ENCODE measurements at places on chromosomes 7 and 10.

DNA sequence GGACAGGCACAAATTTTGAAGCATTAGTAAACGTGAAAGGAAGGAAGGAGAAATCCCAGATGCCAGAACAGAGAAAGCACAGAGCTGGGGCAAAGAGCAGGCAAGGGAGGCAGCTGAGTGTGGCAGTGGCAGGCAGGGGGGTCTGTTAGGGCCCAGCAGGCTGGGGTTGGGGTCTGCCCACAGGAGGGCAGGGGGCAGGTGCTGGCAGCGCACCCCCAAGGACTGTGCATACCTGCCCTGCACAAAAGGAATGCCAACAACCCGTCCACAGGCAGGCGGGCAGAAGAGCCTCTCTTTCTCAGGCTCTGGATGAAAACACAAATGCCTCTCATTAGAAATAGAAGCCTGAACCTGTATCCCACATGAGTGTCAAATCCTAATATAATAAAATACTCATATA is 552.3 kb downstream of the PTPRN2 start:
- no peak for DNase-seq

DNA sequence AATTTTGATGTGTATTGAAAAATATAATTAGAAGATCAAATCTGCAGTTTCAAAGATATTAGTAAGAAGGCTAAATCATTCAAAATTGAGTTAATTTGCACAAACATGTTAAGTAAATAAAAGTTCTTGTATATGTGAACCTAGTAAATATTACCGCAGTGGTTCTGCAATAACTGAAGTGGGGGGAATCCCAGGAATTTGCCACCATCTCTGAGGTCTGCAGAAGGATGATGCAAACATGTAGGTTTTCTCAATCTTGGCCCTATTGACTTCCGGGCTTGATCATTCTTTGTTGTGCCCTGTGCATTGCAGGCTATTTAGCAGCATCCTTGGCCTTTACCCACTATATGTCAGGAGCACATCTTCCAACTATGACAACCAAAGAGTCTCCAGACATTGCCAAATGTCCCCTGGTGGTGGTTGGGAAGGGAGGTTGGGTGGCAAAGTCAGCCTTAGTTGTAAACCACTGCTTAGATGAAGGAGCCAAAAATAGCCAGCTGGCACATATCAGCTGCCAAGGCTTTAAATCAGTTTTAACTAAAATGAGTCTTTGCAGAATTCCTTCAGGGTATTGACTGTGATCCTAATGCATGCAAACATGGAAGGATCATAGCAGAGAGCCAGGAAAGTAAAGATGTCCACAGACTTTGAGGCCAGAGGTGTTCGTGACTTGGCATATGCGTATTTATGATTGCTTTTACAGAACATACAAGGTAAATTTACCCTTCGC is 146.3 kb downstream of the TRIL start:
- DNase-seq, result no peak

DNA sequence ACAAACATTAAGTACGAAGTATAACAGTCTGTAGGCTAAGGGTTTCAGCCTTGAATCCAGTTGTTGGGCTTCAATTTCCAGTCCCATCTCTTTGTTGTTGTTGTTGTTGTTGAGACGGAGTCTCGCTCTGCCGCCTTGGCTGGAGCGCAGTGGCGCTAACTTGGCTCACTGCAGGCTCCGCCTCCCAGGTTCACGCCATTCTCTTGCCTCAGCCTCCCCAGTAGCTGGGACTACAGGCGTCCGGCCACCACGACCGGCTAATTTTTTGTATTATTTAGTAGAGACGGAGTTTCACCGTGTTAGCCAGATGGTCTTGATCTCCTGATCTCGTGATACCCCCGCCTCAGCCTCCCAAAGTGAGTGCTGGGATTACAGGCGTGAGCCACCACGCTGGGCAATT is 464.9 kb downstream of the ANKRD7 start:
- no peak for DNase-seq

- DNase-seq, result no peak
Observed at GRCh38 chr10:78336402-78336791, 302.7 kb downstream of the RPS24 start.
